Hippocampal formation (tissue), 2 donors: ENCODE measurements at places on chromosomes 7 and 10.

DNA sequence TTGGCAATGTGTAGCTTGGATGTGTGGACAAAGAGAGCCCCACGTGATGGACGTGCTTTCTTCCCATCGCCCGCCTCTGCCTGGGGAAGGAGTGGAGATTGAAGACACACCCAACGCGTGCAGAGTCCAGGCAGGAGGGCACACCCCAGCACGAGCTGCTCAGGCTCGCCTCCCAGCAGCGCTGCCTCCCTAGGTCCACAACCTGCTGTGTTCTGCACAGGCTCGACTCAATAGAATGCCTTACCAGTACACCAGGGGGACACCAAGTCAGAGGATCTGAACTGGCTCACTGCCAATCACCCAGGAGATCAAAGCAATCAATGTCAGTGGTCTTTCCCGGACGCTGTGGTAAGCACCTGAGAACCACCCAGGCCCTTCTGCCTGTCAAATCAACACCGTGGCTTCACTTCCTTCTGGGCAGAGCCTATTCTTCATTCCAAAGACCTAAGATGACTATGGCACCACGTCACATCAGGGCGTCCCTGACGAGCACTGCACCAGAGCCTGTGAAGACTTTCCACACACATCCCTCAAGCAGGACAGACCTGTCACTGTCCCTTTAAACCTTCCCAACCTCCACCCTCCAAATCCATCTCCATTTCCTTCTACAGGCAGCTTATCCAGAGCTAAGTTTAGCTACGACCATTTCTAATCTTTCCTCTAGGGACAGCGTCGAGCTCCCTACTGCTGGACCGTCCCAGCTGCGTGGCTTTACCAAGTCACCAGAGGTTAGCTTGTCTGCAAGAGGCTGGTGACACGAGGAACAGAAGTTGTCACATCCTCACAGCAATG is 72.3 kb downstream of the AMZ1 start:
- DNase-seq: no peak

- no peak for DNase-seq
These were observed 18.9 kb downstream of the PDGFA start for GRCh38 chr7:500521-501420.

DNA sequence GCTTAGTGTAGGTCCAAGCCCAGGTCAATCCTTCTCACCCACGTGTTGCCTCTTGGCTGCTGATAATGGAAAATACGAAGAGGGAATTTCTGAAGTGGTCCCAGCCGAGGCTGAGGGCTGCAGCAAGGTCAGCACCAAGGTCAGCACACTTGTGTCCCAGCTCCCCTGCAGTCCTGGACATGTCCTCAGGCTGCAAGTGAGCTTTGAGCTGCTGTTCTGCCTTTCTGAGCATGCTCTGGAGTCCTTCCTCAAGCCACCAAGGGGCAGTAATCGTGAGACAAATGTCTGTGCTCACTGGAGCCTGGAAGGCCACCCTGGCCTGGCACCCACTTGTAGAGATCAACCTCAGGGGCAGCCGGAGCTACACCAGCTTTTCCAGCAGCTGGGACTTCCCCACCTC is 28.3 kb downstream of the DRGX start:
- no peak for DNase-seq

- DNase-seq: no peak
These were observed 78.1 kb upstream of the SLC25A13 start for GRCh38 chr7:96400001-96400400.
